Fibroblast of skin of abdomen (primary cell): ENCODE measurements at places on chromosomes 3 and 15.
A peak's percentile ranks its signal among the peaks of the same experiment; 100 is the strongest.

GRCh38 chr15:85943151-85943550 is 136.5 kb upstream of the AGBL1 start:
- DNase-seq: no peak

DNA sequence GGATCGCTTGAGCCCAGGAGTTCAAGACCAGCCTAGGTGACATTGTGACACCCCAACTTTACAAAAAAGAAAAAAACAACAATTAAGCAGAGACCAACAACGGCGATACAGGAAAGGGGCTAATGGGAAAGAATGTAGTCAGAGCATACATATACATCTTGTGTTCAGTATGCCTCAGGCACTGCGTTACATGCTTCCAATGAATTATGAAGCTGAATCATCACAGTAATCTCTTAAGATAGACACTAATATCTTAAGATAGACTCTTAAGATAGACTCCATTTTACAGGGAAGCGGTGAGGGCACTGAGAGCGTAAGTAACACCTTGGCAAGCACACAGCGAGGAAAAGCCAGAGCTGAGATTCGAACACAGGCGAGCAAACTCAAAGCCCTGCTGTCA is 6.1 kb upstream of the LDHAL6B start:
- peak; percentile 28 for DNase-seq

GRCh38 chr15:29570948-29571791 is 251.1 kb downstream of the TJP1 start:
- no peak for DNase-seq

DNA sequence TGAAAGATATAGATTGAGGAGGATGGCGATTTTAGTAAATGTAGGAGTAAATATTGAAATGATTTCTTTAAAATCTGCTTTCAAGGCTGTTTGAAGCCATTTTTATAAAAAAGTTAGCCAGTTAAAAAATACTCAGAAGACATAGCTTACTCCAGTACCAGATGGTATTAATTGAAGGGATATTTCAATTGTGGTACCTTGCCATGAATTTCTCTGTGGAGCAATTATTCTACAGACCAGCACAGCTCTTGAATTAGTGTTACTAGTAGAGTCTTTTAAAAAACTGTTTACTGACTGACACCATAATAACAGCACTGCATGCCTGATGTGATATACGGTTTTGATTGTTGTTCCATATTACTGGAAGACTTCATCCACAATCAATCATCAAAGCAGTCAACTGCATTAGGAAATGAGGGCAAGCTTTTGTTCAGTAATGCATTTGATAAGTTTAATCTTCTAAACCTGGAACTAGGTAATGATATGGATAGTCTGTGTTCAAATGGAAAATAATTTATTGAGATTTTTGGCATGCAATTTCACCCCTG is 106.4 kb downstream of the MFSD1 start:
- peak; percentile 21 for DNase-seq

- no peak for DNase-seq
Observed at GRCh38 chr15:50183112-50183794, 1.3 kb downstream of the SLC27A2 start.
